CD8-positive, alpha-beta memory T cell (primary cell): ENCODE measurements at places on chromosomes 2 and 18.

DNA sequence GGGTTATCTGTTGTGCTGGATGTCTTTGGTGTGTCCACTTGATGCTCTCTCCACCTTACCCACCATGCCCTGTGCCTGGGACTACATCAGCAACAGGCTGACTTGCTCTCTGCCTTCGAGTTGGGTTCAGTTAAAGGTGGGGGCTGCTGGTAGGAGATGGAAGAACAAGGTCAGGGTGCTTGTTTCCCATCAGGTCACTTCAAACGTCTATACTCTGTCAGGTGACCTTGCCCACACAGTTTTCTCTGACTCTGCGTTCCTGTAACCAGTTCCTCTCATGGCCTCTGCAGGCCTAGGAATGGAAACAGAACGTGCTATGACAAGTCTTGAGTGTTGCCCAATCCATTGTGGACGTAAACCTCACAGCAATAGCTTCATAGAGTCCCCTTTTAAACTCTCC lies 38.4 kb upstream of the PAPOLG start:
- DNase-seq, result no peak

GRCh38 chr2:61978522-61978921 lies 73.0 kb downstream of the COMMD1 start:
- DNase-seq, result no peak

- no peak for DNase-seq
Measured at GRCh38 chr18:35466334-35466733, 31.4 kb downstream of the INO80C start.

GRCh38 chr2:219812672-219813071 lies 185.2 kb downstream of the SLC4A3 start:
- DNase-seq, result no peak

DNA sequence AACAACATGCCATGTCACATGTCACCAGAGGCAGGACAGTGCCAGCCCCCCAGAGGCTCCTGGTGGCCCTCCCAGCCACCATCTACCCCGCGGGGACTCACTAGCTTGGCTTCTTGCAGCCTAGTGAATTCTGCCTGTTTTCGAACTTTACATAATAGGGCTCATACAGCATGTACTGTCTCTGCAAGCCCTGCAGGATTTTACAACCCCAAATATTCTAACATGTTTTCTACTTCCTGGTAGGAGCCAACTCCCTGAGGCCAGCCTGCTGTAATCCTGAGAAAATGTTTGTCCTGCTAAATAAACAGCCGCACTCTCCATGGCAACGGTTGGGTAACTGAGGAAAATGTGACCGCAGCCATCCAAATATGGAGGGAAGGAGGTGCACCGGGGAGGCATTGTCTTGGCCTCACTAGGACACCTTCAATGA lies 2.7 kb downstream of the PER2 start:
- no peak for DNase-seq

DNA sequence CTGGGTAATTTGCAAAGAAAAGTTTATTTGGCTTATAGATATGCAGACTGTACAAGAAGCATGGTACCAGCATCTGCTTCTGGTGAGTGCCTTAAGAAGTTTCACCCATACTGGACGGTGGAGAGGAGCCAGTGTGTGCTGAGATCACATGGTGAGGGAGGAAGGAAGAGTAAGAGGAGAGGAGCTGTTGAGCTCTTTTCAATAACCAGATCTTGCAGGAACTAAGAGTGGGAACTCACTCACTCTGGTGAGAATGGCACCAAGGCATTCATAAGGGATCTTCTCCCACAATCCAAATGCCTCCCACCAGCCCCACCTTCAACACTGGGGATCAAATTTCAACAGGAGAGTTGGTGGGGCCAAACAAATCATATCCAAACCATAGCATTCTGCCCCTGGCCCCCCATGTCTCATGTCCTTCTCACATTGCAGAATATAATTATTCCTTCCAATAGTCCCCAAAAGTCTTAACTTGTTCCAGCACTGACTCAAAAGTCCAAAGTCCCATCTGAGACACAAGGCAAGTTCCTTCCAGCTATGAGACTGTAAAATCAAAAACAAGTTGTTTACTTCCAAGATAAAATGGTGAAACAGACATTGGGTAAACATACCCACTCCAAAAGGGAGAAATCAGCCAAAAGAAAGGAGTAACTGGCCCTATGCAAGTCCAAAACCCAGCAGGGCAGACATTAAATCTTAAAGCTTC lies 11.7 kb upstream of the TMEM37 start:
- DNase-seq, result no peak

DNA sequence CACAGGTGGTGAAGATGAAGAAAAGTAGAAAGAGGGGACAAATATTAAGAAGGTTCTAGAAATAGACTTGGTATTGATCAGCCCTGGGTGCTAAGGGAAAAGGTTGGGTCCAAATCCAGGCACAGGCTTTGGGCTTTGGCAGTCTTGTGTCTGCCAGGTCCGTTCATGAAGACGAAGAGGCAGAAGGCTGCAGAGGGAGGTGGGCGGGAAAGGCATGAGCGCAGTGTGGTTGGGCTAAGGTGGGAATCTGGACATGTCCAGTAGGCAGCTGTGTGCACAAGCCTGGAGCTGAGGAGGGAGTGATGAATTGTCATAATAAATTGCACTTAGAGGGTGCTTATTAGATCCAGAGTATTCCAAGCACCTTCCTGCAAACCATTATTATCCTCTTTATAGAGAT lies 105.7 kb upstream of the TEX51 start:
- no peak for DNase-seq

GRCh38 chr2:58899692-58900091 lies 658.6 kb upstream of the FANCL start:
- no peak for DNase-seq

GRCh38 chr2:105750735-105751134 lies 6.0 kb downstream of the NCK2 start:
- no peak for DNase-seq

- no peak for DNase-seq
Measured at GRCh38 chr18:34514238-34514637, 195.9 kb upstream of the DTNA start.

- DNase-seq, result no peak
Measured at GRCh38 chr2:38156436-38156835, 80.5 kb upstream of the CYP1B1 start.

- DNase-seq, result no peak
Measured at GRCh38 chr2:132037527-132038178, 124.1 kb downstream of the ANKRD30BL start.

DNA sequence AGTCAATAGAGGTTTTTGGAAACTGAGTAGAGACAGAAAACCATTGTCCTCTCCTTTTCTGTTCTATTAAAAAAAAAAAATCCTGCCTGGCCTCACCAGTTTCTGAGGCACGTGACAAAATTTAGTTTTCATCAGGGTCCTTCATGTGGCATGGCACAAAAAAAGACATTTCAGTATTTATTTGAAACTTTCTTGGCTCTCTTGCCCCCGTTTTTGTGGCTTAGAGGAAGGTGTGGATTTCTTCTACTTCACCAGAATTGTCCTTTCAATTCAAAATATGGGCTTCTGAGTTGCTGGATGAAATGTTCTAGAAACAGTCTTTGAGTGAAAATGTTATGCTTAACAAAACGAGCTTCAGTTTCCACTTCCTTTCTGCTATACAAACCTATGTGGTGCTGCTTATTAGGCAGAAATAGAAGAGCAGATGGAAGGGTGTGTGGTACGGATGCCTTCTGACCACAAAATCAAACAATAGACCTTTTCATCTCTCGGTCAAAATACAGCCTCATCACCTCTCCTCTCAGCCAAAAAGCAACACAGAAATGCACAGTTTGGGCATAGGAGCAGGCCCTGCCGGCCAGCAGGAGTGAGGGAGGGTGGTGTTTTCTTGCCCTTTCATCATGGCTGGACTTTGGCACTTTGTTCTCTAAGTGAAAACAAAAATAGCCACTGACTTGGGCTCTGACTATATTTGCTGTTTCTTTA lies 89.2 kb downstream of the SH3RF3 start:
- no peak for DNase-seq

DNA sequence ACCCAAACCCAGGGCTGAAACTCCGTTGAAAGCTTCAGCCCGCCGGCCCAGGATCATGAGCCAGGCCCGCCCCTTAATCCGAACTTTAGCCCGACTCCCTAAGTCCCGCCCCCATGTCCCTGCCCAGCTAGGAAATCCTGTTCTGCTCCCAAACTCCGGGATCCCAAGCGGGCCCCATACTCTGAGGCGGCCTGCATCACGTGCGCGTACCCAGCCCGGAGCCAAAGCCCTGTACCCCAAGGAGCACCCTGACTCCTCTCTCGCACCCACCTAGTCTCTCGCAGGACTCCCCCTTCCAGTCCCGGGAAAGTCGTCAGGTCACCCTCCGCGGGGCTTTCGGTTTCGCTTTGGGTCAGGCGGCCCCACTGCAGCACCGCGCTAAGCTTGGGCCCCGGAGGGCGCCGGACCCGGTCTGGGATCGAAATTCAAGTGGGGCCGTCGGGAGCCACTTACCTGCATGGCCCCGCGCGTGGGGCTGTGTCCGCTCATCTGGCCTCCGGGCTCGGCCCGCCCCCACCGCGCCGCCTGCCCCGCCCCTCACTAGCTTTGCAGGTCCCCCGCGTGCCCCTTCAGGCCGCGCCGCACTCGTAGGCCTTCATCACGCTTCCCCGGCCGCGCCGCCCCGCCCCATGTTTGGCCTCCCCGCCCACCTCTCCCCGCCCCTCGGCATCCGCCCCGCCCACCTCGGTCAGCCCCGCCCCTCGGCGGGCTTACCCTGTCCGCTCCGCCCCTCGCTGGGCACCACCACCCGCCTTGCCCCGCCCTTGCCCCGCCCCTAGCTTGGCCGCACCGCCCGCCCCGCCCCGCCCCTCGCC lies at the start of gene DNPEP:
Gene DNPEP (minus strand): TSS at position 607 of the 815 bp plus-strand sequence. CDS start 118 bp downstream, at position 489.
- peak; percentile 92 for DNase-seq

GRCh38 chr2:152500772-152501171 lies 165.8 kb downstream of the FMNL2 start:
- DNase-seq, result no peak

DNA sequence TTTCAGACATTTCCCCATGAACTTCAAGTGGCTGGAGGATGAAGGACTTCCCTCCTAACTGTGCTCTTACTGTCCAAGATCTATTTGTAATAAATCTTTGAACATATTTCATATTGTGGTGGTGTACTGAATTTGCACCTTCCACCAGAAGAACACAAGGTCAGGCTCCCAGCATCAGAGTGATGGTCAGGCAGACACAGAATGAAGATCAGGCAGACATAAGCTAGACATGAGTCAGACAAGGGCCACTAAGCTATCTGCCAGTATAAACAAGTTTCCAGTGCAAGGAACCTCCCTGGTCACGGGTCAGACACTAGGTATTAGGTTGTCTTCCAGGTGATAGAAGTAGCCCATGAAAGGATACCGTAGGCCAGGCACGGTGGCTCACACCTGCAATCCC lies 20.0 kb downstream of the AQP12B start:
- DNase-seq, result no peak

DNA sequence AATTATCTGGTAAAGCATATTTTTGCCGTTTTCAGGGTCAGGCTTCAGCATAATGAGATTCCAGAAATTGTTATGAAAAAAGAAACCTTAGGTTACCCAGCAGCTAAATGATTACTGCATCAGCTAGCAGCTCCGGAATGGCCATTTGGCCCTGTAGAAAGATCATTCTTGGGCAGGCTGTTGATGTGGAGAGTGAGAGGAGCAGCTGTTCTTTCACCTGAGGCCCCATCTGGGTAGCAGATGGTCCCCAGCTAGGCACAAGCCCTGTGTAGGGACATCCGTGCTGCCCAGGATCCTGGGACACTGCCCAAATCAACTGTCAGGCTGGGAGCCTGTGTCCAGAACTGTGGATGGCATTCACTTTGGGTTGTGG lies 61.8 kb downstream of the NEDD4L start:
- DNase-seq, result no peak

GRCh38 chr2:24489465-24490180 lies 1.4 kb upstream of the NCOA1 start:
- no peak for DNase-seq

- no peak for DNase-seq
Measured at GRCh38 chr2:197296835-197297234, 13.7 kb downstream of the ANKRD44 start.

- DNase-seq, result no peak
Measured at GRCh38 chr2:1625281-1626001, 118.9 kb downstream of the PXDN start.

GRCh38 chr18:683531-683930 lies 26.1 kb downstream of the TYMS start:
- no peak for DNase-seq

DNA sequence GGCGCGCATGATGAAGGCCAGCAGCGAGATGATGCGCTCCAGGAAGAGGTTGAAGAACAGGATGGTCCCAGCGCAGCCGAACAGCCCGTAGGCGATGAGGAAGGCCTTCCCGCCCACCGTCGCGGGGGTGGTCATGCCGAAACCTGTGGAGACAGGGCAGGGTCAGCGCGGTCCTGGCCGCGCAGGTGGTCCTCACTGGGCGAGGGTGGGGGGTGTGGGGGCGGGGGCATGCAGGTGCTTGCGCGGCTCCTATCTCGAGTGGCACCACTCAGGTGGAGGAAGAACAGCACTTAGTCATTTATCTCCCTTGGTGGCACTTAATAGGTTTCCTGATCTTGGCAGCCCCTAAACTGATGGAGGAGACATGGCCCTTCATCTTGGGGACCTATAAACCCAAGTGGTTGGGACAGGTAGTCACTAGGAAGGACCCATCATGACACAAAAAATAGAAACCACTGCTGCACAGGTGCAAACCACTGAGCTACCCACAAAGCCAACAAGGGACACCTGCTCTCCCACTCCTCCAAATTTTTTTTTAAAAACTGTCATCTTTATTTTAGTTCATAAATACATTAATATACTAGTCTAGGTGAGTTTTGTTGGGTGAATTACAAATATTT lies 118.8 kb downstream of the MSH2 start:
- DNase-seq, result no peak

DNA sequence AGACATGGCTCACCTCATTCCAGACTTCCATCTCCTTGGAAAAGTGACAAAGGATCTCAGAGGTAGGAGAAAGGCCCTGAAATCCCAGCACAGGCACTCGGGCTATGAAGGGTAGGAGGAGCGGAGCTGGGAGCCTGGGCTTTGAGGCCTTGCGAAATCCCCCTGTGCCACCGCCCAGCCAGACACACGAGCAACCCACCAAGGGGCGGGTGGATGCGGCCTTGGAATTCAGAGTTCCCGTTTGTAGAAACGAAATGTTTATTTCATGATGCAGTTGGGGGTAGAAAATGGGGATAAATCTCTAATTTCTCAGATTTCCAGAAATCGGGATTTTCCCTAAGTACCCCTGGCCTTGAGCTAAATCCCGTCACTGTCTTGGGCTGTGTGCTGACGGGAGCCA lies 177.1 kb upstream of the HDAC4 start:
- no peak for DNase-seq

DNA sequence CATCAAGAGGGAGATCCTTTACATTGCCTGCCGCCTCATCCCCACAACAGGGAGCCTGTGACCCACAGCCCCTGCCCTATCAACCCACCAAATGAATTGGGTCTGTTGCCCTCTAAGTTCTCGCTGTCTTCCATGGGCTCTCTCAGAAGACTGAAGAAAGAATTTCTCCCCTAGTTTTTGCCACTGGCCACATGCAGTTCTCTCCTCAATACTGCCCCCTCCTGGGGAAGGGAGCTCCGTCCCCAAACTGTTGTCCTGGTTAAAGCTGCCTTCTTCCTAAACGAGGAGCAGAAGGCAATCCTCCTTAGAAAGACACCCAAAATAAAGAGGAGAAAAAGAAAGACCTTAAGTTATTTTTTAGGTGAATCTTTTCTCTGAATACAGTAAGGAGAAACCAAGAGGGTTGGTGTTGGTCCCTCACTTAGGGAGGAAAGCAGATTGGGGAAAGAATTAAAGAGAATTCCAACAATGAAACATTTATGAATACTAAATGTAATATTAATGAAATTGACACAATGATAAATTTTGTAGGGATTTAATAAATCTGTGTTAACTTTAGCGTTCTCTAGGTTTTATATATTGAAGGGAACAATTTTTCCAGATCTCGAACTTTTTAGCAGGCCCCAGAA lies 31.1 kb upstream of the SATB2 start:
- DNase-seq, result no peak
